Effector memory CD4-positive, alpha-beta T cell (primary cell): ENCODE measurements at places on chromosomes 13 and 19.

DNA sequence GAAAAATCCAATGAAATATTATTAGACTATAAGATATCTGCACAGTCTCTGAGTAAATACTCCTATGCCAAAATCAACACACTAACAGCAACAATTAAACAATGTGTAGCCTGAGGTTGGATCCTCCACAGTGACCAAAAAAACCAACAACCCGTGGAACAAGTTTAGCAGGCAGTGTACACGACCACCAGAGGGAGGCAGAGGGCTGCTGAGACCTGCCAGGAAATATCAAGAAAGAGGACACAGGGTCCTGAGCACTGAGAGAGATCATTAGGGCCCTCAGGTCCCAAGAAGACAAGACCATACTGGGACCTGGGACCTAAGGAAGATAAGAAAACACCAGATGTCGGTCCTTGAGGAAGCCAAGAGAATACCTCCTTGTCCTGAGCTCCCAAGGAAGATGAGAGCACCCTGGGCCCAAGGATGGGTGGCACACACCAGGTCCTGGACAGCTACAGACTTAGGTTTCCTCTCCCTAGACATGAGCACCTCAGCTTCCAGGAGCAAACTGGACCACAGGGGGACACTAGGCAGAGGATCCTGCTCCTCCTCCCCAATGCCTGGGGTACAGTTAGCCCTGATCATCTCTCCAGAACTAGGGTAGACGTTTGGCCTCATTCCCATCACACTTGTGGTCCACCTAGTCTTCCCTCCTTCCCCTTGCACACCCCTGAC, 822 bp upstream of the ZNF274 start:
- DNase-seq = peak; percentile 28
- peak overlapping the region; percentile 88 for H3K4me3 ChIP-seq
- H3K4me1 ChIP-seq = no peaks in the 10 kb centered on the region

DNA sequence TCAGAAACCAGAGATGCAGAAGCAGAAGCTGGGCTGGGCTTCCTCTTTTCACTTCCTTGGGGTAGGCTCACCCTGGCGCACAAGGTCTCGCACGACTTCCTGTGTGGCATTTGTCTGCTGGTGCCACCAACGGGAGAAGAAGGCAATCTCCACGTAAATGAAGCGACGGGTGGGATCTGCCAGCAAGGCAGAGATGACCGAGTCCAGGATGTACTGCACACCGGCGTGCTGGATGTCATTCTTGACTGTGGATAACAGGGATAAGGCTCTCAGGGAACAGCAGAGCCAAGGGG, 1.3 kb downstream of the MAN2B1 start:
- H3K4me3 ChIP-seq = peak overlapping the region; percentile 66
- peak; percentile 22 for DNase-seq
- no peaks in the 10 kb centered on the region for H3K27me3 ChIP-seq
- peaks cover 35% of the 10 kb centered on the region for H3K36me3 ChIP-seq
- H3K4me1 ChIP-seq = peaks cover 29% of the 10 kb centered on the region

DNA sequence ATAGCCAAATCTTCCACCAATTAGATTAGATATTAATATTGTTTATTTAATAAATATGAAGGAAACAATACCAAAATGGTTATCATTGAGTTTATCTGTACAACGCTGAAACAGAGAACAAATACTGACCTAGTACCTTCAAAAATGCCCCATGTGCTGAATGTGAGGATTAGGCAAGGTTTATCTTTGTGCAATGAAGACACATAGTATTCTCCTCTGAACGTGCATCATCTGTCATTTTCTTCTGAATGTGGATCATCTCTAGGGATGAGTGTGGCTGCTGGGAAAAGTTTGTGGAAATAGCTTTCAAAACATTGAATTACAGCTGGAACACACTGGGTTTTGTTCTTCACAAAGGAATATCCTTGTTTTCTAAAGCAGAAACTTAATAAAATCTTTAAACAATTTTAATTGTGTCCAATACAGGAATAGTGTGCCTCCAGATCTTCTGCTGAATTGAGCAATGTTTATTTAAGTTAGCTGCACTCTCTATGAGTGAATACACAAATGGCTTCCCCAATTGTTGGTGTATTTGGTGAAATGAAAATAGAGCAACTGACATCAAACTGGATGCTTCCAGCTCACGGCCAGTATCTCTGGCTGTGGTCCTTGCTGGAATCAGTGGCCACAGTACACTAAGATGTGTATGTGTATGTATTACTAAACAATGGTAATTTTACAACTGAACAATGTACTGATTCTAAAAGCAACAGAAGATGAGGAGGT, 6.7 kb downstream of the COL4A1 start:
- DNase-seq = no peak
- H3K27ac ChIP-seq = no peak overlapping the region
- no peak overlapping the region for H3K4me3 ChIP-seq
- no peaks in the 10 kb centered on the region for H3K36me3 ChIP-seq
- H3K4me1 ChIP-seq = no peaks in the 10 kb centered on the region

DNA sequence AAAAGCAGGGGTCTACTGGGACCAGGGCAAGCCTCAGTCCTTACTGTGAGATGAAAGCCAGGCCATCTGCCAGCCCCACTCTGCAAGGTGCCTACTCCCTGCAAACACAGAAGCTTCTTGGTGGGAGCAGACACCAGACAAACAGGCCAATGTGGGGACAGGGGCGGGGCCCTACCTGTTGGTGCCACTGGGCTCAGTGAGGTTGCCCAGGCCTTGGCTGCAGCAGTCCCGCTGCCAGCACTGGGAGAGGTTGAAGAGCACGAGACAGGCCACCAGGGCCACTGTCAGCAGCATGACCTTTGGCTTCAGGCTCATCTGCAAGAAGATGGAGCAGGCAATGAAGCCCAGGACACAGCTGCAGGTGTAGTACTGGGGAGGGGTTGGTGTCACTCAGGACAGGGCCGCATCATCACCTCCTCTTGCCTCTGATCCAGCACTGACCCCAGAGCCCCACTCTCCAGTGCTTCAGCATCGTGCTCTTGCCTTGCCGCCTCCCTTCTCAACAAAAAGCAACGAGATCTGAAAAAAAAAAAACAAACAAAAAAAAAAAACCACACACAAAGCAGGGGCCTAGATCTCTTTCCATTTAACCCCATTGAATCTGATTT, 72.6 kb downstream of the NBEA start:
- H3K4me3 ChIP-seq = no peak overlapping the region
- no peaks in the 10 kb centered on the region for H3K36me3 ChIP-seq
- no peak for DNase-seq

DNA sequence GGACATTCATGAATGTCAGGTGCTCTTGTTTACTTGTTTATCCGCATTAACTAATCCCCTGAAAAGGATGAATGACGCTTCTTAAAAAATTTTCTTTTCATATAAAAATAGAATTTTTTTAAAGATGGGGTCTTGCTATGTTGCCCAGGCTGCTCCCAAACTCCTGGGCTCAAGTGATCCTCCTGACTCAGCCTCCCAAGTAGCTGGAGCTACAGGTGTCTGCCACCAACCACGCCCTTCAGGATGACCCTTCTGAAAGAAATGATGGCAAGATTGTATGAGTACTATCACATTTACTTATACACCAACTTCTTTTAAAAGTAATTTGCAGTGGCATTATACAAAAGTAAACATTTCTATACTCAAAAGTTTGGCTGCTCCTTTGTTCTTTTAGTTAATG, 6.2 kb upstream of the EBPL start:
- no peak overlapping the region for H3K4me3 ChIP-seq
- no peaks in the 10 kb centered on the region for H3K4me1 ChIP-seq
- peaks cover 10% of the 10 kb centered on the region for H3K36me3 ChIP-seq
- H3K27ac ChIP-seq = no peak overlapping the region
- no peak for DNase-seq

DNA sequence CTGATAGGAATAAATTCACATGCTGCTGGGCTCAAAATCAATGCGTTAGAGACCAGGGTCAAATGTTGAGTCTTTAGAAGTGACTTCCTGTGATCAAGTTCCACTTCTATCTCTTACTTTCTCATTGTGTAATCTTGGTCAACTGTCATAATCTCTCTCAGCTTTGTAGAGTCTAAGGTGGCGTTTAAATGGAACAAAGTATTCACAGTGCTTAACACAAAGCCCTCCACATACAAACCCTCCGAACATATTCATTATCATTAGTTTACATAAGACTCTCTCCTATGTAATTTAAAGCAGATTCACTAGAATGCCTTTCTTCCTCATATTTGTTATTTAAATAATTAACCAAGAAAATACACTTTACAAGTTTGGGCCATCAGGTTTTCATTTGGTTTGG, 1044.1 kb downstream of the EFNB2 start:
- no peaks in the 10 kb centered on the region for H3K4me1 ChIP-seq
- H3K27ac ChIP-seq = no peak overlapping the region
- no peak for DNase-seq

DNA sequence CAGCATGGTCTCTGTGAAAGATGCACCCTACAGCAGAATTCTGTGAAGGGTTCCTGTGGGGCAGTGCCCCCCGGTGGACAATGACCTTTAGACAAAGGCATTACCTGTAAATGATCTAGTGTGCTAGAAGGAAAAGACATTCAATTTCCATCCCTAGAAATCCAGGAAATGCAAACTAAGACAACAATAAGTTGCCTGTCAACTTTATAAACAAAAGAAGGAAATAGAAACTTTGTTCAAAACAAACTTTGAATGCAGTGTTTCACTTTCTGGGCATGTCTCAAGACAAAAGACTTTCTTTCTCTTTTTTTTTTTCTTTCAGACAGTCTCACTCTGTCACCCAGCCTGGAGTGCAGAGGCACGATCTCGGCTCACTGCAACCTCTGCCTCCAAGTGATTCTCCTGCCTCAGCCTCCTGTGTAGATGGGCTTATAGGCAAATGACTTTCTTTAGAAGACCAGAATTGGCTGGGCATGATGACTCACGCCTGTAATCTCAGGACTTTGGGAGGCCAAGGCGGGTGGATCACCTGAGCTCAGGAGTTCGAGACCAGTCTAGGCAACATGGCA, 15.5 kb downstream of the TEX101 start:
- no peak overlapping the region for H3K27ac ChIP-seq
- no peak overlapping the region for H3K4me3 ChIP-seq
- DNase-seq = no peak
- peaks cover 5% of the 10 kb centered on the region for H3K4me1 ChIP-seq
- no peaks in the 10 kb centered on the region for H3K27me3 ChIP-seq

DNA sequence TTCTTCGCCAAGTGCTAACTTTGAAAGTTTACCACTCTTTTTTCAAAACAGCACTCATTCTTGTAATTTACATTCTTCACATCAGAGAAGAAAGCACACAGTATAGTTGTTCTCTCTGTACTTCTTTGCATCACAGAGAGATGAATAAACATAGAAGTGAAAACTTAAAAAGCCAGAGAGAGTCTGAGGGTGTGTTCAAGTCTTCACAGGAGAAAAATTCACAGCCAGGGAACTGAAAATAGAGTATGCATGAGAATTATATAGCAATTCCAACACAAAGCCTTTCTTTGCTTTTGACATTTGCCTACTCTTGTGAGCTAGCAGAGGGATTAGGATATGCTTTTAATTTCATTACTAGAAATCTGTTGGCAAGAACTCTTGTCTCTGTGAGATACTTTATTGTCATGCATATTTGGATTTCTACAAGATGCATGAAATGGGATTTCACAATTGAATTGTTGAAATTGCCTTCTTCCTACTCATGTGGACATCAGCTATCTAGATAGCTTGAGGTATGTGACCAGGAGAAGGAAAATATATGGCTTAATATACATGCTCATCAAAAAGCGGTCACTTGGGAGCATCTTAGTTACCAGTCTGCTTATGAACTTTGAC, 166.1 kb downstream of the SLC7A1 start:
- peaks cover 3% of the 10 kb centered on the region for H3K4me1 ChIP-seq
- H3K4me3 ChIP-seq = no peak overlapping the region
- no peak overlapping the region for H3K27ac ChIP-seq
